ENCODE measurements at places on chromosomes 7 and 10. TPM values are rescaled to one million over a fixed set of nuclear protein-coding genes. Genes with fewer than 3 reads are reported as not detected.

The NME8 gene
- not detected for total RNA-seq

The PDK4 gene
- total RNA-seq = 7.6 TPM

The GIMAP4 gene
- 6.4 TPM for total RNA-seq

The DDX50 gene
- 32.3 TPM for total RNA-seq

The GPR15LG gene
- 0.36 TPM for total RNA-seq

The KIAA1549 gene
- total RNA-seq = 29.0 TPM

The SPDYE16 gene
- 0.27 TPM for total RNA-seq

The RAMP3 gene
- total RNA-seq = 1.4 TPM

The TMEM229A gene
- total RNA-seq = 2.4 TPM

The LRRC17 gene
- 33.6 TPM for total RNA-seq

The TAS2R3 gene
- total RNA-seq = 17.0 TPM

The CYP26A1 gene
- 4.7 TPM for total RNA-seq

Data from cerebellum (tissue), 4 donors.